ENCODE measurements at places on chromosomes 2 and 18.

DNA sequence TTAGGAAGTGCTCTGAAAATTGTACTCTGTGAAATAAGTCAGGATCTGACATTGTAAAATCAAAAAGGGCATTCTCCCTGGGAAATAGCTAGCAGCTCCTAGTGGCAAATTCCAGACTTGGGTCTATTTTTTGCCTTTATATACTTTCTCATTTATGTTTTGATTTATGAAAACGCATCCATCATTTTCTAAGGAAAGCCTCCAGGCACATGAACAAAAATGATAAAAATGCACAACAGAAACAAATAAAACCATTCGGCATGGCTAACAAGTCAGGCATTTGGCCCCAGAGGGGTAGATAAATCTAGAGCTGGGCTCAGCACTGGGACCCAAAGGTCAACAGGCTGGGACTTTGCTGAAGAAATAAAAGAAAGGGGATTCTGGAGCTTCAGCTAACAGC is 167.0 kb downstream of the BCL11A start:
- DNase-seq: no peak

GRCh38 chr2:138115666-138116065 is 151.4 kb downstream of the HNMT start:
- no peak for DNase-seq

DNA sequence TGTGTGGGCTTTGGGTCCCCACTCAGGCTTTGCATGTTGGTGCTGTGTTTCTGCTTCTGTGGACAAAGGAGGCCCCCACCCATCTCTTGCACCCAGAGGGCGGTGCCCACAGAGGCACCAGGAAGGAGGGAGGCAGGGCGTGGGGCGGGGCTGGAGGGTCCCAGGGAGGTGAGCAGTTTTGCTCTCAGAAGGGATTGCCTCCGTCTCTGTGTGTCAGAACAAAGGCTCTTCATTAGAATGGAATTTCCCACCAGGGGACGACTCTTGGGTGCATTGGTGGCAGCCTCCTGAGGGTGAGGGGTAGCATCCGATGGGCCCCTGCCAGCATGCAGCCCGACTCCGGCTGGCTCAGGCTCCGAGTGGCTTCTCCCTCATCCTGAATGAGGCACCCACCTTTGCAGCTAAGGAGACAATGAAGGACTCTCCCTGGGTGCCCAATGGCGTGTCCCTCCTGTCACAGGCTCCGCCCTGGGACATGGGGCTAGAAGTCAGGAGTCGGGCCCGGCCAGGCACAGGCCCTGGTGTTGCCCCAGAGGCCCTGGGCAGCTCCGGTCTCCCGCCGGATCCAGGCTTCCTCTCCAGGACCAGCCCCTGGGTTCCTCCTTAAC is 7.0 kb upstream of the ERFE start:
- DNase-seq: no peak

GRCh38 chr2:20578895-20579825 is 71.7 kb downstream of the HS1BP3 start:
- DNase-seq: peak; percentile 77

- no peak for DNase-seq
Observed at GRCh38 chr18:2994603-2995432, 18.1 kb downstream of the LPIN2 start.

GRCh38 chr2:8754106-8754776 is 72.4 kb downstream of the ID2 start:
- DNase-seq: no peak

GRCh38 chr2:174026122-174026845 is 61.1 kb upstream of the SP3 start:
- DNase-seq: no peak

- DNase-seq: peak; percentile 8
Observed at GRCh38 chr18:3453540-3454364, 3.8 kb downstream of the TGIF1 start.

DNA sequence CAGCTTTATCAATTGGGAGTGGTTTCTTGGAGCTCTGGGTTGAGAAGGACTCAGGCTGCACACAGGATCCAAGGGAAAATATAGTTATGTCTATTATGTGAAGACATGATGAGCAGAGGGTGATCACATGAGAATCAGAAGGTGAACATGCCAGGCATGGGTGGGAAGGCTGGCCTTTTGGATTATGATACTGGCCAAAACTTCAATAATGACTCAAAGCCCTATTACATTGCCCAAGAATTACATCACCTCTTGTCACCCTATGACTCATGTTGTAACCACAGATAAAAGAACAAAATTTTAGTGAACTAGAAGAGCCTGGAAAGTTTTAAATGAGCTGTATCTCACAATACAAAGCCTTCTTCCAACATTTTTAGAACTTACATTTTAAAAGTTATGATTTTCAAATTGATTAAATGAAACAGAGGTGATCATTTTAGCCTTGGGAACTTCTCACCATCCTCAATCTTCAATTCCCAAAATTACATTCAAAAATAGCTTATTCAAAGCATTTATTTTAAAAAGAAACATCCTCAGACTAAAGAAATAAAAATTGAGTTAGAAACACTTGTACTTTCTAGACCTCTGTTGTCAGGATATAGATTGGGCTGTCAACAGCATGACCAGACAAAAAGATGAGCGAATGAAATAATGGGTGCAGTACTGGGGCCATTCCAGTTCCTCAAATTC is 428.3 kb downstream of the MBD2 start:
- DNase-seq: no peak

DNA sequence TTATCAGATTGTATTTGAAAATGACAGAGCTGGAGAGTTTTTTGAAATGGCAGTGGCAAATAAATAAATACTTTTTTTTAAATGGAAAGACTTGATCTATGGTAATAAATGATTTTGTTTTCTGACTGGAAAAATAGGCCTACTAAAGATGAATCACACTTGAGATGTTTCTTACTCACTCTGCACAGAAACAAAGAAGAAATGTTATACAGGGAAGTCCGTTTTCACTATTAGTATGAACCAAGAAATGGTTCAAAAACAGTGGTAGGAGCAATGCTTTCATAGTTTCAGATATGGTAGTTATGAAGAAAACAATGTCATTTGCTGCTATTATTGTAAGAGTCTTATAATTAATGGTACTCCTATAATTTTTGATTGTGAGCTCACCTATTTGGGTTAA is 30.9 kb downstream of the CD28 start:
- no peak for DNase-seq

- DNase-seq: no peak
Observed at GRCh38 chr18:68233018-68233417, 481.9 kb downstream of the TMX3 start.

All from NCI-H2029 (cell line).